AG04450 (cell line): ENCODE measurements at places on chromosomes 12 and 14.
A peak's percentile ranks its signal among the peaks of the same experiment; 100 is the strongest.

DNA sequence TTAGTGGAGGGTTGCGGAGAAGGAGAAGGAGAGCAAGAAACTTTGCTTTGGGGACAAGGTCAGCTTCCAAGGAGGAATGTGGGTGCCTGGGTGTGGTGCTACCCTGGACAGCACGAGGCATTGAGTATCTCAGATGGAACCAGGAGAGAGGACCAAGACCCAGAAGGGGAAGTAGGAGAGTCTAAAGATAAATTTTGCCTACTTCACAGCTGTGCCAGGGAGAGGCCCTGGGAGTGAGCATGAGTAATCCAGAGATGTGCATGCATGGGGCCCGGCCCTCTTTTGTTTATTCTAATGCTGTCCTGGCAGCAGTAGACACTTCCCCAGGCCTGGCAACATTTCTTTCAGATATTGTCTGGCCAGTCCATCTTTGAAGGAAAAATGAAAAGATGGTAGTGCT, 49.5 kb upstream of the GNPNAT1 start:
- peak; percentile 13 for DNase-seq

- DNase-seq: no peak
Measured at GRCh38 chr12:115320967-115321366, 637.0 kb upstream of the TBX3 start.

DNA sequence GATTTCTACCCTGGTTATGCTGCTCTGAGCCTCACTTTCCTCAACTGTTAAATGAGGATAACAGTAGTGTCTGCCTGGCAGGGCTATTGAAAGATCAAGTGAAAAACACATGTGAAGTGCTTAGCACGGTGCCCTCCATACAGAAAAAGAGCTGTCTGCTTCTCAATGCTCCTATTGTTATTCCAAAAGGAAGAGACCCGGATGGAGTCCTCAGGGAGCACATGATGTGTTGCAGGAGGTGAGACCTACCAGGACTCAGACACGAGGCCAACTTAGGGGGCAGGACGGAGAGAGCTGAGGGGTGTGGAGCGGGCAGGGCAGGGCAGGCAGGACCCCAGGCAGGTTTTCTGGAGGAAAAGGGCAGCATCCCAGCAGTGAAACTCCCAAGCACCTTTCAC, 8.9 kb downstream of the FAIM2 start:
- DNase-seq: no peak

GRCh38 chr12:49983892-49984291, 11.1 kb downstream of the AQP6 start:
- DNase-seq: peak; percentile 67

DNA sequence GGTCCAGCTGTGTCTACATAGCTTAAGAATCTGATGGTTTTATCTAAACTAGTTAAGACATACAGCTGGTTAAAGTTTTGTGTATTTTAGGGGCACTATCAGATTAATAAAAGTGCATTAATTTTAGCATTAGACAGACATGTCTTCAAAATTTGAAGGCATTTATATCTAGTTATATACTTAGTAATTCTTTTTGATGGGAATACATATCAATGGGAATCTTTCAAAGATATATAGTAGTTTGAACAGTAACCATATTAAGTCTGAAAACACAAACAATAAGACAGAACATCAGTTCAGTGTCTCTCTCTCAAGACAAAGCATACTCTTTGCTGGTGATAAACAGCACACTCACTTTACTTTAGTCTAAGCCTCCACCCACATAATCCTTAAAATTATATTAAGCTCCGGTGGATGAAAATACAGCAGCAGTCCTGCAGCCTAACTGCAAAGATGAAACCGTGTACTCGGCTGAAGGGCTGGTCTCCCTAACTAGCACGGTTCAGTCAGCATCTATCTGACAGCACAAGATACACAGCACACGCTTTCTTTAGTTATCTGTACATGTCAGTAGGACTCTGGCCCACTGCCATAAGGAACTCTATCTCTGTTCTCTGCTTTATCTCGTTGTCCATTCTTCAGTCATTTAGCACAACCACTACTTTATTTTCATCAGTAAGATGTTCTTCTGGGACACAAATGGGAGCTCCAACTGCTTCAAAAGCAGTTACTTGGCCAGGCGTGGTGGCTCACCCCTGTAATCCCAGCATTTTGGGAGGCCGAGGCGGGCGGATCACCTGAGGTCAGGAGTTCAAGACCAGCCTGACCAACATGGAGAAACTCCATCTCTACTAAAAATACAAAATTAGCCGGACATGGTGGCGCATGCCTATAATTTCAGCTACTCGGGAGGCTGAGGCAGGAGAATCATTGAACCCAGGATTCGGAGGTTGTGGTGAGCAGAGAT, 80.5 kb downstream of the MED13L start:
- DNase-seq: no peak

GRCh38 chr14:62015243-62015642, 253.0 kb downstream of the SNAPC1 start:
- DNase-seq: no peak

GRCh38 chr14:52000019-52000582, 10.8 kb downstream of the RTRAF start:
- DNase-seq: no peak

- DNase-seq: no peak
Measured at GRCh38 chr12:4272424-4273272, 914 bp upstream of the CCND2 start.

GRCh38 chr12:52146822-52147366, 44.9 kb downstream of the KRT80 start:
- no peak for DNase-seq

GRCh38 chr14:24848102-24848790, 201.7 kb downstream of the STXBP6 start:
- DNase-seq: no peak

DNA sequence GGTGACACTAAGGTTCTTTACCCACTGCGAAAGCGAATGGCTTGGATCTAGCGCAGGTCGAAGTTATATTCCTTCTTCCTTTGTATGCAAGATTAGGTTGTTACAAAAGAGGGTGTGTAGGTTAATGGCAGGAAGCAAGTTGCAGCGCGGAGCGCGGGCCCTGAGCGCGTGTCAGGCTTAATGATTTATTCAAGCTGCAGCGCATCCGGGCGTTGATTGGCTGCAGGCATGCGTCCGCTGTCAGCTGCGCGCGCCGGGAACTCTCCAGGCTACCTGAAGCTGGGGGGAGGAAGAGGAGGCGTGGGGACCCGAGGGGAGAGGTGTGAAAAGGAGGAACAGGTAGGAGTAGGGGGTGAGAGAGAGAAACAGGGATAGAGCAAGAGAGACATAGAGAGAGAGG, 7.4 kb downstream of the ASCL1 start:
- DNase-seq: no peak

DNA sequence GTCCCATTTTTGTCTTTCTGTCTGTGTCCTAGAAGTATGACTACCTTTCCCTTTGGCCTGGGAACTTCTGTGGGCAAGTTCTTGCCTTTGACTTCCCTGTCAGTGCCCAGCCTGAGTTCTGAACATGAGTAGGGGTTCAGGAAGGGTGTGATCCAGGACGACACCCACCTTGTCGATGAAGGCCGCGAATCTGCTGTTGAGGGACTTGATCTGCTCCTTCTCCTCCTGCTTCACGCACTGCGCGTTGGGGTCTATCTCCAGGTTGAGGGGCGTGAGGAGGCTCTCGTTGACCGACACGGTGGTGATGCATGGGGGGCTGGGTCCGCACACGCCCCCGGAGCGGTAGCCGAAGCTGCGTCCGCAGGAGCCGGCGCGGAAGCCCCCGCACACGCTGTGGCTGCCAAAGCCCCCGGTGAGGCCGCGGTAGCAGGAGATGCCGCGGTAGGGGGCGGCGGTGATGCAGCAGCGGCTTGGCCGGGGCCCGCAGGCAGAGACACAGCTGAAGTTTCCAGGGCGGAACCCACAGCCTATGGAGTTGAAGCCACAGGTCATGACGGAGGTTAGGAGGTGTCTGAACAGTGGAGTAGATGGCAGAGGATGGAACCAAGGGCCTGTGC, at the start of gene KRT83:
TSS of gene KRT83 (minus strand) at position 615 of the 617 bp plus-strand sequence. CDS start at position 552, 63 bp downstream.
- no peak for DNase-seq

DNA sequence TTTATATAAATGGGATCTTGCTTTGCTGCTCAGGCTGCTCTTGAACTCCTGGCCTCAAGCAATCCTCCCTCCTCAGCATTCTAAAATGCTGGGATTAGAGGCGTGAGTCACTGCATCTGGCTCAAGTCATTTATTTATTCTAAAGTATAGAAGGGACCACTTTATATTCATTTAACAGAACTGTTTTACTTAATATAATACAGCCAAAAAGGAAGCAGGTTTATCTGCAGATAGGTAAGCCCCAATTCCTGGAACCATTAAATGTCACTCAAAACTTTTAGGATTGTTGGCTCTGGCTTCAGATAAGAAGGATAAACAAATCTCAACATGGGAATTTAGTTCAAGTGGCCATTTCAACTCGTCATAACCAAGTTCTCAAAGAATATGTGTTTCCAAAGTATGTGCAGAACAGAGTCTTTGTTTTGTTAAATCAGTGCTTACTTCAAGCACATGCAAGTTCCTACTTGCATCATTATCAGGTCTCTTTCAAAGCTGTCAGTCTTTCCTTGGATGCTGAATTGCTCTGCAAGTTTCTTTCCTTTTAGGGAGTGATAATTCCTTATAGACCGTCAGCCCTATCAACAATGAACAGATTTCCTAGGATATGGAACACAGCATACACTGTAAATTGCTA, 60.4 kb downstream of the KITLG start:
- DNase-seq: no peak

GRCh38 chr14:49189375-49189774, 396.8 kb downstream of the RPS29 start:
- DNase-seq: no peak

DNA sequence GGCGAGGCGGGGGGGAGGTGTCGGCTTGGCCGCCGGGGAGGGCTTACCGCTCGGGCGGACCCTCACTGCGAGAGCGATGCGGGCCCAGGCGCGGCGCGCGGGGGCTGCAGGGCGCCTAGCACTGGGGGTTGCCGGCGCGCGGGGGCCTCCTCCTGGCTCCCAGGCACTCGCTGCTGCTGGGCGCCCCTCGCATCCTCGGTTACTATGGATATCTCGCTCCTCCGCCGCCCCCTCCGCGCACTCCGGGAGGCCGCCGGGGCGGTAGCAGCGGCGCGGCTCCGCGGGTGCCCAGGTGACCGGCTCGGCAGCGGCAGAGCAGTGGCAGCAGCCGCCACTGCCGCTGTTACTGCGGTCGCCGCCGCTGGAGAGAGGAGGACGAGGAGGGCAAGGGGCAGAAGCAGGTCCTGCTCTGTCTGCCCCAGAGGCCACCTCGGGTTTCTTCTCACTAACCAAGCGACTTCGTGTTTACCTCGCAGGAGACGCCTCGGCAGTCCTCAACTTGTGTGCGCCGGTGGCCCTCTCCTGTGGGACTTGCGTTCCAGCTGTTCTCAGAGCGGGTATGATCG, 250.1 kb downstream of the APAF1 start:
- no peak for DNase-seq

- DNase-seq: peak; percentile 93
Measured at GRCh38 chr14:59028476-59029202, 159.8 kb upstream of the DAAM1 start.

GRCh38 chr12:68913682-68914081, 19.3 kb downstream of the CPM start:
- no peak for DNase-seq

- peak; percentile 56 for DNase-seq
Measured at GRCh38 chr12:112148031-112148513, 22.7 kb downstream of the TRAFD1 start.

DNA sequence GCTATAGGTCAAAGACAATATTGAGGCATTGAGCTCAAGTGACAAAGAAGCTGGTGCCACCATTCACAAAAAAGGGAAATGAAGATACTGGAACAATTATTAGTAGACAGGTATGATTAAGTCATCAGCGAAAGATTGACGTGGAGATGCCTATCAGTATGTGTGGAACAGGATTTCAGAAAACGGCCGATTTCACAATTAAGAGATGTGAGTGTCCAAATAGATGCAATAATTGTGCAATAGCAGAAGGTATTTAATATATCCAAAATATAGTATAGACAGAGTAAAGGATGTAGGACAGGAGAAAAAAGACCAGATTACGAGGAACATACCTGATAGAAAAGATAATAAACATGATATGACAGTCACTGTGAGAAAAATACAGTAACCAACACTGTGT, 433.1 kb downstream of the C12orf50 start:
- no peak for DNase-seq

DNA sequence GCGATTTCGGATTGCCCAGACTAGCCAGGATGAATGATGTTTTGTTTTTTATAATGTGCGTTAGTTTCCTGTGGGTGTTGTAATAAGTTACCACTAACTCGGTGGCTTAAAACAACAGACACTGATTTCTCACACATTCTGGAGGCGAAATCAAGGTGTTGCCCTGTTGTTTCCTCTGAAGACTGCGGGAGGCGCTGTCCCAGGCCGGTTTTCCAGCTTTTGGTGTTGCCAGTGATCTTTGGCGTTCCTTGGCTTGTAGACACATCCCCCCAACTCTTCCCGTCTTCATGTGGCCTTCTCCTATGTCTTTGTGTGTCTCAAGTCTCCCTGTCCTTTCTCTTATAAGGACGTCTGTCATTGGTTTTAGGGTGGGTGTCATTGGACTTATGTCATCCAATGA, 267.7 kb downstream of the AACS start:
- no peak for DNase-seq
